ENCODE measurements at places on chromosomes 3 and 15.

- no peak for DNase-seq
Measured at GRCh38 chr3:7144697-7145308, 283.9 kb downstream of the GRM7 start.

- no peak for DNase-seq
Measured at GRCh38 chr3:111781561-111782446, 77.3 kb upstream of the PHLDB2 start.

DNA sequence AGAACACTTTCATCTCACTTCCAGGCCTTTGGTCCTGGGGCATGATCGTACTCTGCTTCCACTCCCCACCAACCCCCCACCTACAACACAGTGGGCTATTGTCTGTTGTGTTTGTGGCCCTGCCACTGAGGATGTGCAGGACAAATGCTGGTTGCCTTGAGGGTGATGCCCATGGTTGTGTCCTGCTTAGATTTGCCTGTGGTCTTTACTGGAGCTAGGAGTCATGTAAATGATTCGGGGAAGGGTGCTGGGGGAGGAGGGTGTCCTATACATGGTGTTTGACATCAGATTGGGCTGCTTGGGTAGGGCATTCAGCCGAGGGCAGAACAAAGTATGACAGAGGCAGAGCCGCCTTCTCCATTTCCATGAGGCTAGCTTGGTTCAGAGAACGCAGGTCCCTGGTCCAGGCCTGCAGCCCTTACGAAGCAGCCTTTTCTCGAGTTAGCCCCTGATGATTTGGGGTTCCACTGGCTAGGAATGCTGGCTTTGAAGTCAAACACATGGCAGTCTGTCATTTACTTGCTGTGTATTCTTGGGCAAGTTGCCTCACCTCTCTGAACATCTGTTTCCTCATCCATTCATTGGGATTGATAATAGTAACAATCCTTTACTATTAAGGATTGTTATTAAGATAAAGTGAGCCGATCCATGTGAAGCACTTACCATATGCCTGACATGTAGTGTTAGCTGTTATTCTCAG, 6.9 kb downstream of the CORO2B start:
- peak; percentile 88 for DNase-seq

DNA sequence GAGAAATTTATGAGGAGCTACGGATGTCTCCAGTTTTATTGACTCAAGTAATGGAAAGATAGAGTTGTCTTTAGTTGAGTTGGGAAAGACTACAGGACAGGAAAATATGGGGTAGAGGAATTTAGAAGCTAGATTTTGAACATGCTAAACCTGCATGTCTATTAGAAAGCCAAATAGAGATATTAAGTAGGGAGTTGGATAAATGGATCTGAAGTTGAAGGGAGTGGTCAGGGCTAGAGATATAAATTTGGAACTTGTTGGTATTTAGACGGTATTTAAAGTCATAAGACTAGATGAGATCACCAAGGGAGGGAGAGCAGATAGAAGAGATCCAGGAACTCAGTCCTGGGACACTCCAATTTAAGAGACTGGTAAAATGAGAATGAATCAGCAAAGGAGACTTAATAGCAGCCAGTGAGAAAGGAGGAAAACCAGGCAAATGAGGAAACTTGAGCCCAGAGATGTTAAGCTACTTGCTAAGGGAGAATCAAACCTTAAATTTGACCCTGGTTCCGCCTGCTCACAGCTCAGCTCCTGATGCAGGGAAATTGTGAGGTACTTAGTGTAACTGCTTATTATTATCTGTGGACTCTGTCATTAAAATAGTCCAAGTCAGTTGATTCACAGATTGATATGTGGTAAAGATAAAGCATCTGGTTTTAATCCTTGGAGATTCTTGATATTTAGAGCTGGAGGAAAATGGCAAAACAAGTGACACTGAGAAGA, 35.8 kb downstream of the ABI3BP start:
- DNase-seq, result no peak

- no peak for DNase-seq
Measured at GRCh38 chr3:152797751-152798432, 37.0 kb upstream of the P2RY1 start.

- DNase-seq, result no peak
Measured at GRCh38 chr3:161649900-161650484, 153.4 kb downstream of the OTOL1 start.

DNA sequence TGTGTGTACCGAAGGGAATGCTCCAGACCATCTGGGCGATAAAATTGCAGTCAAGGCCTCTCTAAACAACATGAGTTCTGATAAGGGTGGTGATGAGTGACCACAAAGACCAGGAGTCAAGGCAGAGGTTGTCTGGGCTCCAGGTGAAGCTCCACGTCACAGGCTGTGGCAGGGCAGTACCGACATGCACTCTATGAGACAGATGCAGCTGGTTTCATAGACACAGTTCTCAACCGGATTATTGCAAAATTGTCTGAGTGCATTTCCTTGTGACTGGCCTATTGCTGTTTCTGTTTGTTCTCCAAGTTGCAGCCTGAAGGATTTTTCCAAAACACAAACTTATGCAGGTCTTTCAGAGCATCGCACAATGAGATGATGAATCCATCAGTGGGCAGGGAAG, 157.5 kb upstream of the HES1 start:
- DNase-seq, result no peak

GRCh38 chr15:74464216-74464615, 3.3 kb upstream of the UBL7 start:
- DNase-seq, result no peak

DNA sequence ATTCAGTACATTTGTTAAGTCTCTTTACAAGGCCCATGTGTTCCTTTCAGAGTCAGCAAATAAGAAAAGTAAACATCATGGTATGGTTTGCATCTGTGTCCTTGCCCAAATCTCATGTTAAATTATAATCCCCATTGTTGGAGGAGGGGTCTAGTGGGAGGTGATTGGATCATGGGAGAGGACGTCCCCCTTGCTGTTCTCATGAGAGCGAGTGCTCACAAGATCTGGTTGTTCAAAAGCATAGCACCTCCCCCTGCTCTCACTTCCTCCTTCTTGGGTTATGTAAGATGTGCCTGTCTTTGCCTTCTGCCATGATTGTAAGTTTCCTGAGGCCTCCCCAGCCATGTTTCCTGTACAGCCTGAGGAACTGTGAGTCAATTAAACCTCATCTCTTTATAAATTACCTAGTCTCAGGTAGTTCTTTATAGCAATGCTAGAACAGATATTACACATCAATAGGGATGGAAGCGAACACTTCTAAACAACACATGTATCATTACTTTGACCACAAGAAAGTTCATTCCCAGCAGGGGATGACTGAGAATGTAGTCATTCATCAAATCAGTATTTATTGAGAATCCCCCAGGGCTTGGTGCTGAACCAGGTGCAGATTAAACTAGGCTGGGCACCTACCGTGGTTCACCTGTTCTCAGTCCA, 4.1 kb downstream of the EFCAB12 start:
- no peak for DNase-seq

DNA sequence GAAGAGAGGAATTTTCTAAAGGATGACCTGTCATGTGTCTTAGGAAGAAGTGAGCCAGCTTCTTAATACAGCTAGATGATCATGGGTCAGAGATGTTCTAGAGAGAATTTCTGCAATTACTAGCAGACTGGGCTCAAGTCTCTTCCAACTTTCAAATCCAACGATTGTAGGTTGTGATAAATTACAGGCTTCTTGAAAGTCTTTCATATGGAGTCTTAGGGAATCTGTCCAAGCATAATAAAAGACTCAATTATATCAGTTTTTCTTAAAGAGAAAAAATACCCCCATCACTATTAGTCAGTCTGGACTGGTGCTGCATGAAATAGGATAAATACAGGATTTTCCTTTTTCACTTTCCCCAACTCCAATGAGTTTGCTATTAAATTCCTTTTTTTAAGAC, 59.1 kb downstream of the DRD3 start:
- no peak for DNase-seq
